Tibial nerve (tissue), 4 donors: ENCODE measurements at places on chromosomes 6 and 20.

GRCh38 chr20:33675136-33675959 lies 1.1 kb upstream of the NECAB3 start:
- DNase-seq, result peak; percentile 59

- DNase-seq, result no peak
Measured at GRCh38 chr6:155854787-155855186, 399.1 kb upstream of the NOX3 start.

DNA sequence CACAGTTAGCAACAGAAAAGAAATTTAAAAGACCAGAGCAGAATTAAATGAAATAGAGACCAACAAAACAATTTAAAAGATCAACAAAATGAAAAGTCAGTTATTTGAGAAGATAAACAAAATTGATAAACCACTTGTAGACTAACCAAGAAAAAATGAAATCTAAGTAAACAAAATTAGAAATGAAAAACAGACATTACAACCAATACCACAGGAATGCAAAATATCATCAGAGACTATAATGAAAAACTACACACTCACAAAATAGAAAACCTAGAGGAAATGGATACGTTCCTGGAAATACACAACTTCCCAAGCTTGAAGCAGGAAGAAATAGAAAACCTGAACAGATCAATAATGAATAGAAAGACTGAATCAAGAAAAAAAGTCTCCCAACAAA lies 97.8 kb downstream of the WDR27 start:
- no peak for DNase-seq

DNA sequence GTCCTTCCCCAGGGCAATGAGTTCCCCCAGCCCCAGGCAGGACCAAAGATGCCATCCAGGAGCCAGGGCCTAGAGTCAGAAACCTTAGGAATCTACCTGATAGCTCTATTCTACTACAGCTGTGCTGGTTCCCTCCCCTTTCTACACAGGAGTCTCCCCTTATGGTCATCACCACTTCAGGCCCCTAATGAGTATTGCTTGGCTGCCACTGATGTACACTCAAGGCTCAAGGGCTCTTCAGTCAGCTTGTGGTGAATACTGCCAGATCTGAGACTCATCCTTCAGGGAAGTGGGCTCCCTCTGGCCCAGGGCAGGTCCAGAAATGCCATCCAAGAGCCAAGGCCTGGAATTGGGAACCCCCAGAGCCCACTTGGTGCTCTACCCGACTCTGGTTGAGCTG lies 248.6 kb downstream of the ALDH8A1 start:
- no peak for DNase-seq

DNA sequence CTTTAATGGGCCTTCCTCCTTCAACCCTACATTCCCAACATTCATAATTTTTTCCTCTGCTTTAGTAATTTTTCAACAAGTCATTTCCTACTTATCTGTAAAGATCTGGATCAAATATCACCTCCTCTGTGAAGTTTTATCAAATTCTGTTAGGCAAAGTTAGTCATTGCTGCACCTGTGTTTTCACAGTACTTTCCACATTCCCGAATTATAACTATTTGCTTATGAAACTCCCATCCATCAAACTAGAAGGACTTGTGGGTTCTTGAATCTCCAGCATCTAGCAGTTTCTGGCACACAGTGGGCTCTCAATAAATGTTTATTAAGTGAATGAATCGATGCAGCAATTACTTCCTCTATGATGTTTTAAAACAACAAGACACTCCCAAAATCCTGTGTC lies 257.6 kb downstream of the HDGFL1 start:
- DNase-seq, result no peak

DNA sequence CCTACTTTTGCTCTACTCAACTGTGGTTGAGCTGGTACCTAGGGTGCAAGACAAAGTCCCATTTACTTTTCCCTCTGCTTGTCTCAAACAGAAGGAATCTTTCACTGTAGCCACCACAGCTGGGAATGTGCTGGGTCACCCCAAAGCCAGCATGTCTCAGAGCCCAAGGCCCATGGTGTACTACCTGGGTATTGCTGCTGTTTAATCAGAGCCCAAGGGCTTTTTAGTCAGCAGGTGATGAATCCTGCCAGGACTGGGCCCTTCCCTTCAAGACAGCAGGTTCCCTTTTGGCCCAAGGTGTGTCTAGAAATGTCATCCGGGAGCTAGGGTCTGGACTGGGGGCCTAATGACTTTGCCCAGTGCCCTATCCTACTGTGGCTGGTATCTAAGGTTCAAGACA lies 249.8 kb downstream of the HDGFL1 start:
- no peak for DNase-seq

DNA sequence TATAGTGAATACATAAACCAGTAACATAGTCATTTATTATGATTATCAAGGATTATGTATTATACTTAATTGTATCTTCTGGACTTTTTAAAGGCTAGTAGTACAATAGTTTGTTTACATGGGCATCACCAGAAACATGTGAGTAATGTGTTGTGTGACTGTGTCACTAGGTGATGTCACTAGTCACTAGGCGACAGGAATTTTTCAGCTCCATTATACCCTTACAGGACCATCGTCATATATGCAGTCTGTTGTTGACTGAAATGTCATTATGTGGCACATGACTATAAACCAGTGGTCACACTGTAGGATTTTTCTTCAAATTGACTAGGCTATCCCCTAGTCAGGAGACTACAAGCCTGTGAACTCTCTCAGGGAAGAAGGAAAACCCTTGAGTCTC lies 86.5 kb upstream of the CENPW start:
- no peak for DNase-seq

GRCh38 chr20:34983995-34984735 lies 28.5 kb downstream of the MYH7B start:
- DNase-seq, result no peak
